ENCODE measurements at places on chromosomes 7 and 10. TPM values are rescaled to one million over a fixed set of nuclear protein-coding genes. Genes with fewer than 3 reads are reported as not detected.

Gene FKBP6
- total RNA-seq = not detected

Gene IGF2BP3
- 37.9 TPM for total RNA-seq

Gene NPC1L1
- total RNA-seq = not detected

Gene DCLRE1A
- total RNA-seq = 17.3 TPM

Gene PDZD7
- 2.1 TPM for total RNA-seq

Gene BCL7B
- total RNA-seq = 15.7 TPM

Gene POU6F2
- total RNA-seq = 3.7 TPM

Gene SPDYE8
- not detected for total RNA-seq

Gene PON1
- total RNA-seq = not detected

Gene SMKR1
- total RNA-seq = 1.3 TPM

Gene WAPL
- 73.8 TPM for total RNA-seq

Gene HTR7
- 1.2 TPM for total RNA-seq

Gene MBL2
- not detected for total RNA-seq

Data from camera-type eye (tissue), 1 donor.